ENCODE measurements at places on chromosomes 7 and 10.
A peak's percentile ranks its signal among the peaks of the same experiment; 100 is the strongest.

- DNase-seq = no peak
Observed at GRCh38 chr10:65313406-65313805, 1612.4 kb upstream of the LRRTM3 start.

- no peak for DNase-seq
Observed at GRCh38 chr10:11936389-11937152, 106.0 kb downstream of the UPF2 start.

DNA sequence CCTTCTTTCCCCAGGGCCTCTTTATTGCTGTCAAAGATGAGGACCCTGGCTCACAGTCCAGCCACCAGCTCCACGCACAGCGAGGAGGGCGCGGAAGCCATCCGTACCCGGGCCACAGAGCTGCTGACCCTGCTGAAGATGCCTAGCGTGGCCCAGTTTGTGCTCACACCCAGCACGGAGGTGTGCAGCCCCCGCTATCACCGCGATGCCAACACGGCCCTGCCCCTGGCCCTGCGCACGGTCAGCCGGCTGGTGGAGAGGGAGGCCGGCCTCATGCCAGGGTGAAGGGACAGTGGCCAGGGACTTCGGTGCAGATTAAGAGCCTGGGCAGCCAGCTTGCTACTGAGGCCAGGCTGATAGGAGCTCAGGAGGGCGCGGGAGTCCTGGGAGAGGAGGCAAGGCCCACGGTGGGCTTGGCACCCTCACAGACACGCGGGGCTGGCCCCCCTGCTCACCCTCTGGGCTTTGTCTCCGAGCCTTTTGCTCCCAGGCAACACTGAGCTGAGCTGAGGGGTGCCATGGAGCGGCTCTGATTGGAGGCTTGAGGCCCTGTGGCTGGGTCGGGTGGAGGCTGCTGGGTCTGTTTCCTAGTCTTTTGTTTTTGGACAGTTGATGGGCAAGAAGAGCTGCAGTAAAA, 15.8 kb downstream of the AP5Z1 start:
- no peak for DNase-seq

- DNase-seq = no peak
Observed at GRCh38 chr10:21172930-21173801, 276.1 kb upstream of the NEBL start.

- no peak for DNase-seq
Observed at GRCh38 chr10:119555178-119555784, 12.8 kb upstream of the RGS10 start.

DNA sequence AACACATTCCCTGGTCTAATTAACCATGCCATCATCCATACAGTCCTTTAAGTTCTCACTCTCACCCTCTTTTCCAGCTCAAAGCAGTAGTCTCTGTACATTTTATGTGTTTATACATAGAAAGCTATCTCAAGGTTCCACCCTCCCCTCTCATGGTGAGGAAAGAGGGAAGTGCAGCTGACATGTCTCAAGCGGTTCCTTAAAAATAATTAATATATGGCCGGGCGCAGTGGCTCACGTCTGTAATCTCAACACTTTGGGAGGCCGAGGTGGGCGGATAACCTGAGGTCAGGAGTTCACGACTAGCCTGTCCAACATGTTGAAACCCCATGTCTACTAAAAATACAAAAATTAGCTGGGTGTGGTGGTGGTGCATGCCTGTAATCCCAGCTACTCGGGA, 36.7 kb downstream of the ZC3HAV1 start:
- no peak for DNase-seq

GRCh38 chr10:118870467-118871243, 115.9 kb upstream of the CACUL1 start:
- DNase-seq = no peak

GRCh38 chr10:132392811-132393694, 3.9 kb upstream of the PWWP2B start:
- no peak for DNase-seq

DNA sequence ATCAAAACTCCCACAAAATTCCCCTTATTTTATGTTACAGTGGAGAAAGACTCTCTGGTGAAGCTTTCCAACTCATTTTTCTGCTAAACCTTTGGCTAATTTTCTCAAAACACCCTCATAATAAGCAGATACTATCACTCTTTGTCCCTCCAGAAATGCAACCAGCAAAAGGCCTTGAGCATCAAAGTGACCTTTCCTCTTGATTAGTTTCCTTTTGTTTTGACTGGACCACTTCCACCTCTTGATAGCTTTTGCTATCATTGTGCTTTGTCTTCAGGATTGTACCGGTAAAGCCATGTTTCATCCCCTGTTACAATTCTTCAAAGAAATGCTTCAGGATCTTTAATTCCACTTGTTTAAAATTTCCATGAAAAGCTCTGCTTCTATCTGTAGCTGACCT, 115.1 kb upstream of the SLC13A1 start:
- no peak for DNase-seq

GRCh38 chr7:47150497-47151260, 431.2 kb downstream of the TNS3 start:
- DNase-seq = no peak

GRCh38 chr7:2477447-2478398, 1.5 kb upstream of the GRIFIN start:
- peak; percentile 55 for DNase-seq

DNA sequence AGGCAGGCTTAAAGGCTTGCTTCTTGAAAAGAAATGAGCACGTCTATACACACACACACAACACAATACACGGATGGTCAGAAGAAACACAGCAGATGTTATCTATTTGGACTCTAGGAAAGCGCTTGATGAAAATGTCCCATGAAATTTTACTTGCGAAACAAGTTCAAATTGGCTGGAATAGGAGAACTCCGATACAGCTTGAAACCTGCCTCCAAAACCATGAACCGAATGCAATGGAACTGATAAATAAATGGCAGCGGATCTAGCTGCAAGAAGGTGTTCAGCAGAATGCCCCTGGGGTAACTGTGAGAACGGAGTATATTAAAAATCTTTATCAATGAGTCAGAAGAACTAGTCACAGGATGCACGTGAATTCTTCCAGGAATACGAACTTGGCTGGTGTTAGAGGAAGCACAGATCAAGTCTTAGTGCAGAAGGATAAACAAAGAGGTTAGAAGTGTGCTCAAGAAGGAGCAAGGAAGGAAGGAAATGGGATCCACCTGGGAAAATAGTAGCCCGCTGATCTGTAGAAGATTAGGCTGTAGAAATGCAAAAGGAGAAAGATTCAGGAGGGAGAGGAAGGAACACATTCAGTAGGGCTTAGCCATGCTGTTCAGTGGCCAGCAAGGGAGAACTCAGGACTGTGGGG, 142.0 kb upstream of the PRKCQ start:
- DNase-seq = no peak

All from stimulated activated CD4-positive, alpha-beta T cell treated with anti-CD3 and anti-CD28 coated beads, TNF-alpha, amount 100 ng/mL, for 24 hours (primary cell).